AG08395 (cell line): ENCODE measurements at places on chromosomes 2 and 18.
A peak's percentile ranks its signal among the peaks of the same experiment; 100 is the strongest.

- DNase-seq, result no peak
These were observed 207.1 kb upstream of the SLC14A2 start for GRCh38 chr18:45408218-45408617.

GRCh38 chr2:100615886-100616285 is 53.1 kb downstream of the PDCL3 start:
- no peak for DNase-seq

DNA sequence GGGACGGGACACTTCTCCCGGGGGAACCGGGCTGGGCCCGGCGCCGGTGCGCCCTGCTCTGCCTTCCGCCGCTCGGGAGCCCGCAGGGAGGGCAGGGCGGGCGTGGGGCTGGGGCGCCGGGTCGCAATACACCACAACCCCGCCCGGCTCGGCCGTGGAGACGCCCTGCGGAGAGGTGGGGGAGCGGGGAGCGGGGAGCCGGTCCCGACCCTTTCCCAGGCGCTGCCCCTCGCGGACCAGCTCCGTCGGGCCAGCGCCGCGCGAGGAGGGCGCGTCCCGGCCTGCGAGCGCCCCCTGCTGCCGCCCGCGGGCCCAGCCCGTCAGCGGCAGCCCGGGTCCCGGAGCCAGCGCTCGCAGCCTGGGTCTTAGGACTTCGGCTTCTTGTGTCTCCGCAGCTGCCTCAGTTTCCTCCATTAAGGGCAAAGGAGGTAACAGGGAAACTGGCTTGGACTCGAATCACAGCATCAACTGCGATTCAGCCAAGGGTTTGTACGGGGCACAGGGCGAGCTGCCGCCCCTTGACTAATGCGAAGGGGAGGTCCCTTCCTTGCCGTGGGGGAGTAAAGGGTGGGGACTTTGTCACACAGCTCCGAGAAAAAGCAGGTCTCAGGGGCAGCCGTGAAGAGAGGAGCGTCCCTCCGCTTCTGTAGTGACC is 635 bp upstream of the ADRA2B start:
- DNase-seq, result peak; percentile 88

DNA sequence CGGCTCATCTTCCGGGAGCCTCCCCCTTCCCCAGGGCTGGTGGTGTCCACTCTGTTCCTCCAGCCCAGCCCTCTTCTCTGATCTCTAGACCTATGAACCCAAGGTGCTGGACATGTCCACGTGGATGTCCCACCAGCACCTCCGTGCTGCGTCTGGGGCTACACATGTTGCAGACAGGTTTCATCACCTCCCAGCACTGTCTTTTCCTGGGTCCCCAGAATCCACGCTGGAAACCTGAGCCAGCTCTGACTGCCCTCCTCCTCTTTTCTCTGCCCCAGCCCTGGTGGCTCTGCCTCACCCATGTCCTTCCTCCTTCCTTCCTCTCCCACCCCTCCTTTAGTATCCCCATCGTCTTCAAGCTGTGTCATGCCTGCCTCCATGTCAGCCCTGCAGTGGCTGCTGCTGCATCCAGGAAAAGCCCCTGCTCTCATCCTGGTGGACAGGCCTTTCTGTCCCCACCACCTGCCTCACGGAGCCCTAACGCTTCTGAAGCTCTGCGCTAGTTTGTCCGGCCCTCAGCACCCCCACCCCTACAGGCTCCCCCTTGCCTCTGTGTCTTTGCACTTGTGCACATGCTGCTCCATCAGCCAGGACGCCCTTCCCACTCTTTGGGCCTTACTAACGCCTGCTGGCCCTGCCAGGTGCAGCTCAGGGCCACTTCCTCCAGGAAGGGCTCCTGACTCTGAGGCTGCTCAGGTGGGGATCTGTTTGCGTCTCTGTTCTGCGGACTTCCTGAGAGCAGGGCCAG is 105.9 kb downstream of the DYSF start:
- no peak for DNase-seq

GRCh38 chr2:216617159-216617815 is 15.9 kb upstream of the IGFBP2 start:
- no peak for DNase-seq
